ENCODE measurements at places on chromosomes 4 and X.

DNA sequence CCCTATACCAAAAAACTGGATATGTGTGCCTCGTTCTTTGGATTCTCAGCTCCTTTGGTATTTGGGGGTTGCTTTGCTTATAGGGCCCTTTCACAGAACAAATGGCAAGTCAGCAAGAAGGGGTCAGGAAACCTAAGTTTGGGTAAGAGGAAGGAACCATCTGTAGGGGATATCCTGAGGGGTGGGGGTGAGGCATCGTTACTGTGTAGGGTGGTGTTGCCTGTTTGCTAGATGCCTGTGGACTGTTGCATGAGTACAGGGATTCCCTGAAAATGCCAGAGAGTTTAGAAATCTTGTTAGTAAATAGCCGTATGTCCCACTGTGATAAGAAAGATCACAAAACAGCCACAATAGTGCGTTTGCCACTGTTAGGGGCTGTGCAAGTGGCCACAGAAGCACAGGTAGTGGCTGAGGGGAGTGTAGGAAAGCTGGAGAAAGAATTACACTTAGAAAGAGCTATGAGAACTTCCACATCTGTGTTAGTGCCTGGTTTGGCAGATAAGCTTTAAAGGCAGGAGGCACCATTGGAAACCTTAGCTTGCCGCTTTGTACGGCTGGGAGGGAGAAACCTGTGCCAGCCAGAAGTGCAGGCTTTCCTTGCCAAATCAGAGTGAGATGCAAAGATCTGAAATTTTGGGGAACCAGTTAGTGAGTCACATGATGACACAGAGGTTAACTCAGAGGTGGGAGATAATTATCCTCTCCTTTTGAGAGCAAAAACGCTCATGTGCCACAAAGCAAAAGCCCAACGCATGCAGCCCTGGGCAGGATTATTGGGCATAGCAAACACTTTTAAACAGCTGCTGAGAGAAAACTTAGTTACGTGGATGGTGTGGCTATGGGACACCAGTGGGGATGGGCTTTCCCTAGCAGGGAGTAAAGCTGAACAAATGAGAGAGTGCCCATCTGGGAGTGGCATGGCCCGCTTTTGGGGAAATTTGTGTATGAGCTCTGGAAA lies 343.7 kb downstream of the ARAP2 start:
- no peaks in the 10 kb centered on the region for H3K4me1 ChIP-seq
- H3K36me3 ChIP-seq, result no peaks in the 10 kb centered on the region
- DNase-seq, result no peak
- no peak overlapping the region for H3K27ac ChIP-seq

DNA sequence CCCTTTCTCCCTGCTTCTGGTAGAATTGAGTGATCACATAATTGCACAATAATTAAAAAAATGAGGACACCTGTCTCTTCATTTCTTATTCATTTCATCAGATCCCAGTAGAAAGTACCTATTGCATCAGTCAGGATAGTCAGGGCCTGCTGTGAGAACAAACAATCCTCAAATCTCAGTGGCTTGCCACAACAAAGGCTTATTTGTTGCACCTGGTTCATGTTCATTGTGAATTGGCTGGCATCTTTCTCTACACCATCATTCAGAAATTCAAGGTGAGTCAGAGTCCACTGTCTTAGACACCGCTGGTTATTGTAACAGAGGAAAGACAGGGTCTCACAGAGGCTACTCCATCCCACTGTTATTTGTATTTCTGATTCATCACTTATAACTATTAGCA lies 409.8 kb downstream of the STIM2 start:
- no peaks in the 10 kb centered on the region for H3K27me3 ChIP-seq
- H3K36me3 ChIP-seq, result no peaks in the 10 kb centered on the region
- no peak for DNase-seq
- no peak overlapping the region for H3K4me3 ChIP-seq

DNA sequence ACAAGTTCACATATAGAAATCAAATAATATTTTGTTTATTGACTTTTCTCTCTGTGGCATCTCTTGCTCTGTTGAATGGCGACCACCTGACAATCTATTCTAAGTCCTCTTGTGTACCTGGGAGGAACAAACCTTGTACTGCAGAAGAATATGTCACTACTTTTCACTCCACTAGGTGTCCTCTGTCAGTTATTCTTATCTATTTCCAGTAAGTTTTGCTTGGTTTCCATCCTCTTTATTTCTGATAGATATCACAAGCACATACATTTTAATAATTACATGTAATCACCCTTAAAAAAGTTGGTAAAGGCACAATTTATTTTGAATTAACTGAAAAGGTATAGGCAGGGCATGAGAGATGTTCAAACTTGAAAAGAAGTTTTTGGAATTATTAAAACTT lies 238.4 kb downstream of the SNCA start:
- H3K27me3 ChIP-seq, result peaks cover 25% of the 10 kb centered on the region
- H3K27ac ChIP-seq, result no peak overlapping the region
- H3K4me1 ChIP-seq, result no peaks in the 10 kb centered on the region
- no peak overlapping the region for H3K4me3 ChIP-seq
- no peaks in the 10 kb centered on the region for H3K36me3 ChIP-seq

- H3K4me1 ChIP-seq, result no peaks in the 10 kb centered on the region
- H3K4me3 ChIP-seq, result no peak overlapping the region
- no peak for DNase-seq
- H3K27me3 ChIP-seq, result no peaks in the 10 kb centered on the region
- H3K27ac ChIP-seq, result no peak overlapping the region
- H3K36me3 ChIP-seq, result no peaks in the 10 kb centered on the region
These were observed 63.7 kb downstream of the ADAMTS3 start for GRCh38 chr4:72505314-72505744.

GRCh38 chr4:83179205-83179604 lies 64.7 kb upstream of the PLAC8 start:
- no peak overlapping the region for H3K27ac ChIP-seq
- H3K27me3 ChIP-seq, result no peaks in the 10 kb centered on the region
- no peak for DNase-seq
- H3K4me3 ChIP-seq, result no peak overlapping the region
- H3K4me1 ChIP-seq, result peaks cover 15% of the 10 kb centered on the region

- peaks cover 2% of the 10 kb centered on the region for H3K36me3 ChIP-seq
- H3K4me3 ChIP-seq, result no peak overlapping the region
- H3K4me1 ChIP-seq, result no peaks in the 10 kb centered on the region
- H3K27me3 ChIP-seq, result no peaks in the 10 kb centered on the region
- no peak overlapping the region for H3K27ac ChIP-seq
- no peak for DNase-seq
These were observed 194.0 kb downstream of the GASK1B start for GRCh38 chr4:157978680-157979361.

DNA sequence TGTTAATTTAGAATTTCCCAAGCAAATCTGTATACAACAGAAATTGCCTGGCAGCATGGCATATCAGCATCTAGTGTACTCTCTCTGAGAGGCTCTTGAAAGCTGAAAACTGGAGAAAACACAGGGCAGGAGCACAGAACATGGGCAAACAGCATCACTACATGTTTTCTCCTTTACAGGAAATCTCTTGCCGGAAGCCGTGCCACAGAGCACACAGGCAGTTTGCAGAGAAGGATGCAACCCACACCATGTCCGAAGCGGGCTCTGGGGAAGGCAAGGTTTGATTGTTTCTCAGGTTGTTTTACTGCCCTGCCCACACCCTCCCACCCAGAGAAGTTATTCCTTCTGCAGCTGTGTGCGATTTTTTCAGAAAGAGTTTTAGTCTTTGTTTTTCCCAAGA lies 41.1 kb upstream of the FAM9C start:
- no peaks in the 10 kb centered on the region for H3K27me3 ChIP-seq
- H3K36me3 ChIP-seq, result peaks cover 21% of the 10 kb centered on the region

GRCh38 chrX:9577555-9577954 lies 112.7 kb downstream of the TBL1X start:
- H3K36me3 ChIP-seq, result peaks cover 2% of the 10 kb centered on the region
- H3K4me3 ChIP-seq, result no peak overlapping the region
- DNase-seq, result no peak
- peaks cover 20% of the 10 kb centered on the region for H3K4me1 ChIP-seq
- H3K27me3 ChIP-seq, result no peaks in the 10 kb centered on the region

- no peak for DNase-seq
- no peaks in the 10 kb centered on the region for H3K4me1 ChIP-seq
- no peaks in the 10 kb centered on the region for H3K27me3 ChIP-seq
These were observed 1283.6 kb downstream of the FSTL5 start for GRCh38 chr4:160880180-160880579.

GRCh38 chr4:8135666-8136065 lies 22.9 kb downstream of the ABLIM2 start:
- H3K4me1 ChIP-seq, result no peaks in the 10 kb centered on the region
- H3K4me3 ChIP-seq, result no peak overlapping the region
- no peak for DNase-seq
- H3K27ac ChIP-seq, result no peak overlapping the region
- no peaks in the 10 kb centered on the region for H3K36me3 ChIP-seq

DNA sequence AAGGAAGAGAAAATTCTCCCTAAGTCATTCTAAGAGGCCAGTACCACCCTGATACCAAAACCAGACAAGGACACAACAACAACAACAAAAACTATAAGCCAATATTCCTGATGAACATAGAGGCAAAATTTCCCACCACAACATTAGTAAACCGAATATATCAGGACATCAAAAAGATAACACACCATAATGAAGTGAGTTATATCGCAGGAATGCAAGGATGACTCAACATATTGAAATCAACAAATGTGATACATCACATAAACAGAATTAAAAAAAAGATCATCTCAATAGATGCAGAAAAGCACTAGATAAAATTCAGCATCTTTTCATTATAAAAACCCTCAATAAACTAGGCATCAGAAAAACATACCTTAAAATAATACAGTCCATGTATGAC lies 1844.4 kb upstream of the PCDH10 start:
- DNase-seq, result no peak
- no peak overlapping the region for H3K27ac ChIP-seq
- H3K4me3 ChIP-seq, result no peak overlapping the region

- no peaks in the 10 kb centered on the region for H3K36me3 ChIP-seq
- no peaks in the 10 kb centered on the region for H3K4me1 ChIP-seq
- H3K27me3 ChIP-seq, result peaks cover 73% of the 10 kb centered on the region
- H3K4me3 ChIP-seq, result no peak overlapping the region
- no peak for DNase-seq
- no peak overlapping the region for H3K27ac ChIP-seq
These were observed 86.1 kb downstream of the SH3RF1 start for GRCh38 chr4:169184686-169185085.

DNA sequence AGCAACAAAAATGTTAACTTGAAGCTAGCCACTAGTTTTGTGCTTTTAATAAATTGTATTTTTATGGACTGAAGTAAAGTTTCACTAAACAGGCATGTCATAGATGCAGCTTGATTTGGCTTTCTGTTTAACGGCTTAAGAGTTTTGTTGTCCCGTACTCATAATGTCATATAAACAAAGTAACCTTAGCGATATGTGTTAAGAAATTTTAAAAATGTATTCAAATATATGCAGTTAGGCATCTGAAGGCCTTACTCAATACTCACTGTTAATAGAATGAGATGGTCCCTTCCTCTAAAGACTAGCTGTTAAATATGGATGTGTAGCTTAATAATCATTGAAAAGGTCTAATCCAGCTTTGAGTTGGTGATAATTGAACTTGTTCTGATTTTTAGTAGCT lies 1.0 kb upstream of the SCLT1 start:
- H3K4me3 ChIP-seq, result no peak overlapping the region
- peaks cover 18% of the 10 kb centered on the region for H3K4me1 ChIP-seq
- no peaks in the 10 kb centered on the region for H3K27me3 ChIP-seq
- H3K36me3 ChIP-seq, result peaks cover 5% of the 10 kb centered on the region
- H3K27ac ChIP-seq, result no peak overlapping the region

- H3K4me1 ChIP-seq, result no peaks in the 10 kb centered on the region
- peaks cover 2% of the 10 kb centered on the region for H3K36me3 ChIP-seq
- no peaks in the 10 kb centered on the region for H3K27me3 ChIP-seq
- H3K27ac ChIP-seq, result no peak overlapping the region
- no peak overlapping the region for H3K4me3 ChIP-seq
- no peak for DNase-seq
These were observed 125.4 kb downstream of the RASL11B start for GRCh38 chr4:52987392-52988056.

GRCh38 chrX:119465555-119465954 lies 2.7 kb upstream of the SLC25A5 start:
- no peak overlapping the region for H3K27ac ChIP-seq
- H3K4me1 ChIP-seq, result peaks cover 10% of the 10 kb centered on the region
- no peak for DNase-seq
- H3K36me3 ChIP-seq, result peaks cover 8% of the 10 kb centered on the region
- no peak overlapping the region for H3K4me3 ChIP-seq
- H3K27me3 ChIP-seq, result no peaks in the 10 kb centered on the region

GRCh38 chrX:125394449-125394848 lies 74.8 kb downstream of the TEX13C start:
- no peaks in the 10 kb centered on the region for H3K36me3 ChIP-seq
- peaks cover 21% of the 10 kb centered on the region for H3K27me3 ChIP-seq
- DNase-seq, result no peak
- H3K4me1 ChIP-seq, result no peaks in the 10 kb centered on the region

GRCh38 chr4:75235359-75235951 lies 278.7 kb downstream of the RCHY1 start:
- no peaks in the 10 kb centered on the region for H3K36me3 ChIP-seq
- no peaks in the 10 kb centered on the region for H3K4me1 ChIP-seq

DNA sequence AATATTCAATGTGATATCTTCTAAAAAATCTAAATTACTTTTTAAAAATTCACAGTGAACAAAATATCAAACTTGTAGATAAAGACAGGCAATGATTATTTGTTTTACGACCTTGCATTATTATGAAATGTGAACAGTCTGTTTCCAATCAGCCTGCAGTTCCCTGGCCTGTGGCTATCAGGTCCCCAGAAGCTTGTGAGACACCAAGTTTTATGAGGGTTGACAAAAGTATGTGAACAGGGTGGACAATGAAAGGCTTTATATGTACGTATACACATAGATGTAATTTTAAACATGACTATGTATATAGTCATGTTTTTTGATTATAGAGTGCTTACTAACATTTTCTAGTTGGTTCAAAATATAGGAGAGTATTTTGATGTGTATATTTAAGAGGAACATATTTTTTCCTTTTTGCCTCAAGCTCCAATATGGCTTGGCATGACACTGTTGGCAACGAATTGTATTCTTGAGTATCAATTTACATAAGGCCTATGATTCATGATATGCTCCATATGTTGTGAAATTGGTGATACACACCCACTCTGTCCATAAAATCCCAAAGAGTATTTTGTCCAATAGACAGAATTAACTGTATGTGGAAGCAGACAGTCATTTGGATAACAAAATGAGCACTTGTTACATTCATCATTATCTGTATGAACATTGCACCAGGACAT lies 55.7 kb downstream of the BTC start:
- no peaks in the 10 kb centered on the region for H3K27me3 ChIP-seq
- no peak for DNase-seq
- no peaks in the 10 kb centered on the region for H3K36me3 ChIP-seq
- no peak overlapping the region for H3K4me3 ChIP-seq
- H3K27ac ChIP-seq, result no peak overlapping the region
- no peaks in the 10 kb centered on the region for H3K4me1 ChIP-seq

DNA sequence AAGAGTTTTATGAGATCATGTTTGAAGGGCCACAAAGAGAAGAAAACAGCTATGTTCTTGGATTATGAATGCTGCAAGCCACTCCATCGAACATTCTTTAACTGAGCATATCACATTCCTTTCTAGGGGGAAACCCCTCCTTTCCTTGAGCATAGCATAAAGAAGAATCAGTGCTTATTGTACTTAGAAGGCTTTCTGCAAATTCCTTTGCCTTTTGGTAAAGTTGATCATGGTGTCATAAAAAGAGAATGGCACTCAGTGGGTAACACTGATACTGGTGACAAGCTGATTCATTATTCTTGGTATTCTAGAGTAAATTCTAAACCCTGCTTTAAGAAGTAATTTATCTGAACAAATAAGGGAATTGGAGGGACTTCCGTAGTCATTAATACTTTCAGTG lies 88.5 kb upstream of the GPR34 start:
- no peaks in the 10 kb centered on the region for H3K27me3 ChIP-seq
- H3K27ac ChIP-seq, result no peak overlapping the region
- DNase-seq, result no peak
- peaks cover 10% of the 10 kb centered on the region for H3K4me1 ChIP-seq
- peaks cover 1% of the 10 kb centered on the region for H3K36me3 ChIP-seq
- no peak overlapping the region for H3K4me3 ChIP-seq
